Endothelial cell of umbilical vein (primary cell): ENCODE measurements at places on chromosomes 13 and 19. TPM values are rescaled to one million over a fixed set of nuclear protein-coding genes. Genes with fewer than 3 reads are reported as not detected.

GRCh38 chr13:86581706-86582105 lies 782.5 kb upstream of the SLITRK6 start:
- DNase-seq, result no peak

The DNAAF3 gene
- total RNA-seq, result 0.62 TPM in 1 of 2 replicates, not detected in the other

The OLFM2 gene
- 0.74 and 0.91 TPM in 2 replicates for total RNA-seq

The ZNF625 gene
- total RNA-seq, result 6.7 and 7.1 TPM in 2 replicates

DNA sequence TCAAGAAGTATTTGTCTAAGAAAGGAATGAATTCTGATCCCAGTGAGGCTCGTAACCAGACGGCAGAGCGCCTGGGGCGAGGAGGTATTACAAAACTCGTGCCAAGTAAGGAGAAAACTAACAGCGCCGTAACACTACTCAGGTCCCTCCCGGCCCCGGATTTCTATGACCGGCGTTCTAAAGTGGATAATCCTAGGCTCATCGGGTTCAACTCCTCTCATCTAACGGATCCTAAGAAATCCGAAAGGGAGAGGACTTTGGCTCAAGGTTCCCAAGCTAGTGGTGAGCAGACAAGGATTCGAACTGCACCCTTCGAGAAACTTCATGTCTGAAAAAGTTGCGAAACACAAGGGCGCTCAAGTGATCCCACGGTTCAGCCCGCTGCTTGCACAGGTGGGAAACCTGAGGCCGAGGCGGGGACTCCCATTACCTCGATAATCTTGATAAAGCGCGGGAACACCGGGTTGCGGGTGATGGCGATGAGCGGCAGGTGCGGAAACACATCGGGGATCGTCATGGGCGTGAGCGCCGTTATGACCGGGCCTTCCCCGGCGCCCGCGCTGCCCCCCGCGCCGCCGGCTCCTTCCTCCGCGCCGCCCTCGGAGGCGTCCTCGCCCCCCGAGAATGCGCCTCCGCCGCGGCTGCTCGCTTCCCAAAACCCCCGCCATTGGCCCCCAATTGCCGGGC lies 529 bp downstream of the LONP1 start:
- peak; percentile 40 for DNase-seq

DNA sequence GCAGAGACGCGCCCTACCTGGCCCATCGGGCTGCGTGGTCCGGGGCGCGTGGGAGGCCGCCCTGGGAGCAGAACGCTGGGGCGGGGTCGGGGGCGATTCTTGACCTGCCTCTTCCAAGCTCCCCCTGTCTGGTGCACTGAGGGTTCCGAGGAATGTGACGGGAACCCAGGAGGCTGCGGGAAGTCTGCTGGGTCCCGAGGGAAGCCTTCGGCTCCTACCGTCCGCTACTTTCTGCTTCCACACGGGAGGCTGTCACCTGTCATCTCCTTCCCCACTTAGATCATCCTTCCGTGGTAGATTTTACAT lies 781 bp upstream of the SPRYD7 start:
- DNase-seq, result no peak

DNA sequence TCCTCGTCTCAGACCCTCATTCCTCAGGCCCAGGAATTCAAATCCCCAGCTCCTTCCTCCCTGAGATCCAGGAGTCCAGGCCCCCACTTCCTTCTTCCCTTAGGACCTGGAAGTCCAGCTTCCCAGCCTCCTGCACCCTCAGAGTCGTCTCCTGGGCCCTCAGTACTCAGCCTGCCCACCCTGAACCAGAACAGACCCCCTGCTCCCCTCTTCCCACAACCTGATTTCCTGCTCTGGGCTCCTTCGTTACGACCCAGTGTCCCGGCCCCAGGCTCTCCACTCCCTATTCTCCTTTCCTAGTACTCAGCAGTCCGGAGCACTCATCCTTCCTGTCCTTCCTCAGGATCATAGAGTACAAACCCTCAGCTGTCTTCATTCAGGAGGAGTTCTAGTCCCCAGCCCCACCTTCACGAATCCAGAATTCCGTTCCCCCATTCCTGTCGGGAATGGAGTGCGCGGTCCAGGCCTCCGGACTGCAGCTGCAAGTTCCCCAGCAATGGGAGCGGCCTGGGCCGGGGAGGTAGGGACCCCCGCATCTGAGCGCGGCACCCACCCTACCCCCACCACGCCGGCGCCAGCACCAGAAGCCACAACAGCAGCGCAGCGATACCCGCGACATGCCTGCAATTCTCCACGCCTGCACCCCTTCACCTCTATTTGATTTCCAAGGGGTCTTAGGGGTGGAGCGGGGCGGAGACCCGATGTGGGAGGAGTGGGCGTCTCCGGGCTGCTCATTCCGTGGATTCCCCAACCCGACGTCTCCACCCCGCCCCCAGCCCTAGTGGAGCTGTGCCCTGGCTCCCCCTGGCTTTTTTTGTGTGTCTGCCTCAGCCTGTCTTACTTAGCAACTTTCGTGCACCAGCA lies 12.7 kb downstream of the EGLN2 start:
- DNase-seq, result no peak

The OSCAR gene
- not detected in 2 replicates for total RNA-seq

- DNase-seq, result peak; percentile 39
These were observed 11.7 kb downstream of the CIC start for GRCh38 chr19:42280815-42281145.

- DNase-seq, result peak; percentile 86
These were observed 5.0 kb downstream of the APC2 start for GRCh38 chr19:1455002-1455335.
